ENCODE measurements at places on chromosomes 2 and 18. TPM values are rescaled to one million over a fixed set of nuclear protein-coding genes. Genes with fewer than 3 reads are reported as not detected.

Gene ERFE
- 1.3 TPM for total RNA-seq

Gene GNLY
- total RNA-seq = 0.31 TPM

Gene NAT8
- total RNA-seq = not detected

Gene UGT1A3
- not detected for total RNA-seq

Gene ADGRF3
- under 0.01 TPM for total RNA-seq

Gene ITPRIPL1
- 4.7 TPM for total RNA-seq

Gene PPIG
- 49.5 TPM for total RNA-seq

Gene ACMSD
- not detected for total RNA-seq

Gene MERTK
- total RNA-seq = 5.9 TPM

Gene SEPTIN10
- 91.7 TPM for total RNA-seq

Gene ANKRD62
- 0.63 TPM for total RNA-seq

Gene HSPD1
- total RNA-seq = 208 TPM

Data from parietal lobe (tissue), 2 donors.